Thymus (tissue), 14 donors: ENCODE measurements at places on chromosomes 2 and 18. TPM values are rescaled to one million over a fixed set of nuclear protein-coding genes. Genes with fewer than 3 reads are reported as not detected.

DNA sequence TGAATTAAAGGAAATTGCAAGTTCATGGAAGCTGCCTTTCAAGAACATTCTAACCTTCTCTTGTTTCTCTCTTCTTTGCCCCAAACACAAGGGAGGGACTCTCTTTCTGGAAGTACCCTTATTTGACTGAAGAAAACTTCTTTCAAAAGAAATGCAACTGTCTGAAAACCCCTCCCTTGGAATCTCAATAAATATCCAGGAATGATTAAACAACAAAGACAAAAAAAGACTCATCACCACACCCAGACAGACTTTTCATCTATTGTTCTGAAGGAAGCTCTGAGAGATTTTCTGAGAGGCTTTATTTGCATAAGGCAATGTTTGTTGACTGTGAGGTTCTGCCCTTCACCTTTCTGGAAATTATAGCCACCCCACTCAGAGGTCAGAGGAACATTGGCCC, 1260.9 kb downstream of the LRP1B start:
- no peak for DNase-seq

DNA sequence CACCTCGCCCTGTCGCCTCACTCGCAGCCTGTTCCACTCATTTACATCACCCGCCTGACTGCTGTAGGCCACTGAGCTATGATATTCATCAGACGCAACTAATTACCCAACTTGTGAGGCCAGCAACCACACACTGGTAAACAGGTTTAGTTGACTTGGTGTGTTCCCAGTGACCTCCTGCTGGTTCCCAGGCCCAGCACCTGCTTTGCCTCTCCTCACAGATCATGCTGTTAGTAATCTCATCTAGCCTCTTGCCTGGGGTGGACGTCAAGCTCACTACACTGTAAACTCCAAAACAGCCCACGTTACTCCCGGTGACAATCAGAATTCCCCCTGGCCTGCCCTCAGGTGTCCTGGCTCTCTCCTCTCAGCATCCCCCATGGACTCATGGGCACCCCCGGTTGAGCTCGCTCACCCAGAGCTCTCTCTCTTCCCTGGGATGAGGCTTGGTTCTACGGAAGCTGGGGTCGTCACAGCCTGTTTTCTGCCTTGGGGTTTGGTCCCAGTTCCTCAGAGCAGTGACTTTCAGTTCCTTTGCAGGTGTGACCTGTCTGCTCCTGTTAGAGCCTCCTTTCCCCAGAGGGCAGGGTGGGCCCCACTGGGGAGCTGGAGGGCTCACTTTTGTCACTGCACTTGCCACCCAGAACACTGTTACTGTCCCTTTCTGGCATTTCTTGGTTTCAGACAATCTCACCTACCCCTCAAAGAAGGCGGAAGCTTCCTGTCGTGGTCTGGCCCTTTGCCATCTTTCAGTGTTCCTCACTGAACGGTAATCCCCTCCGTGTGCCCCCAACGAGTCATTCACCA, 40.3 kb downstream of the INPP5D start:
- no peak for DNase-seq

DNA sequence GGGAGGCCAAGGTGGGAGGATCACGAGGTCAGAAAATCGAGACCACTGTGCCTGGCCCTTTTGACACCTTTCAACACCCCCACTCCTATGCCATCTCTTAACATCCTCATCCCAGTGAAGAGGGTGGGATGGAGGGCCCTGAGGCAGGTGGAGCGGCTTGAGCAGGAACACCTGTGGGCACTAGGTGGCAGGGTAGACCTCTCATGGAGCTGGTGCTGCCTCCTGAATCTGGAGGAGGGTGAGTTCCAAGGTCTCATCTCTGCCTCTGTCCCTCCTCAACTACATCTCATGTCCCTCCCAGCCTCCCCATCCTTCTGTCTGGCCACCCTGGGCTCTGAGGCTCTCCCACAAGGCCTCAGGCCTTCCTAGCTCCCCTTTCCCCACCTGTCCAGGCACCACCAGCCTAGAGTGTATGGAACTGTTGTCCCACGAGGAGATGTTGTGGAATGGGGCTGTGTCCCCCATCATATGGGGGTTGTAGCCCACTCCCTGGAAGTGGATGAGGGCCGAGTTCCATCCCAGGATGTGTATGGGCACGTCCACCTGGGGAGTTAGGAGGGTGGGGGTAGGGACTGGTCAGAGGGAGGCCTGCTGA, 17.0 kb upstream of the CRYBA2 start:
- no peak for DNase-seq

- DNase-seq, result no peak
Observed at GRCh38 chr18:38010971-38011857, 445.6 kb upstream of the CELF4 start.

CYP27A1 gene
- 24.7 TPM for polyA plus RNA-seq
